Sigmoid colon (tissue), 7 donors: ENCODE measurements at places on chromosomes 12 and 14. TPM values are rescaled to one million over a fixed set of nuclear protein-coding genes. Genes with fewer than 3 reads are reported as not detected.

Gene SDR9C7
- total RNA-seq = not detected

DNA sequence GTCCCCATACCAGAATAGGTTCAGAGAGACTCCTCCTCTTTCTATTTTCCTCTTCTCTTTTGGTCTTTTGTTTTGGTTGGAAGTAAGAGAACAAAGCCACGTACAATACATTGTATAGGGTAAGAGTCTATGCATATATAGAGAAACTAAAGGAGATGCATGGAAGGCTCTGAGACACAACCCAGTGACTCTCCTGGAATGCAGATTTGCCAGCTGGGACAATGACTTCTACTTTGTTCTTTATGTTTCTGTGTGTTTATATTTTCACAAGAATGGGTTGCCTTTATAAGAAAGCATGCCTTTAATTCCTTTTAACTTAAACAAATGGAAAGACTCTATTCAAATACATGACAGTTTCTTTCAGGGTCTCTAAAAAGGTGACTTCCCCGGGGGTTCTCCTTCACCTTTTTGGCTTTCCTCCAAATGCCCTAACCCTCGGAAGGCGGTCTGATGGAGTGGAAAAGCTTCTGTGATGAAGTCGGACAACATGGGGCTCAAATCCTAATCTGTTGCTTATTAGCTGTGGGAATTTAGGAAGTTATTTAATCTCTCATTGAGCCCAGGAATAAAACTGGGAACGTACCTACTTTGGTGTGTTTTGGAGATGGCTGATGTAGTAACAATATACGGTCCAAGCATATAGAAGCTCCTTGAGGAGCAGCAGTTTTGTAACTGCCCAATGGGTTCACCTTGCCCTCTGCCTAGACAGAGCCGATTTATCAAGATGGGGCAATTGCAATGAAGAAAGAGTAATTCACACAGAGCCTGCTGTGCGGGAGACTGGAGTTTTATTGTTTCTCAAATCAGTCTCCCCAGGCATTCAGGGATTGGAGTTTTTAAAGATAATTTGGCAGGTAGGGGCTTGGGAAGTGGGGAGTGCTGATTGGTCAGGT is 9.1 kb upstream of the SERPINA1 start:
- DNase-seq = no peak

- DNase-seq = no peak
Observed at GRCh38 chr12:65325183-65325582, 46.7 kb downstream of the MSRB3 start.

DNA sequence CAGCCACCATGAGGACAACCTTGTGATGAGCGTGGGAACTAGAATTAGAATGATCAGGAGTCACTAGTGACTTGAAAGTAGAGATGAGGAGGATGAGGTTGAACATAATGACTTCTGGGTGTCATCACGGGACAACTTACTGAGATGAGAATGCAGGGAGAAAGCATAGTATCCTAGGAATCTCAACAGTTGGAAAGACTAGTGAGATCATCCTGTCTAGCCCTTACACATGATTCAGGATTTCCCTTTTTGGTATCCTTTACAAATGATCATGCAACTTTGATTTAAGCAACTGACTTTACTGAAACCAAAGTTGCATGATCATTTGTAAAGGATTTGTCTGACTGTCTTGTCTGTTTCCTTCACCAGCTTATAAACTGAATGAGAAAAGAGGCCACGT is 51.8 kb upstream of the HIF1A start:
- DNase-seq = no peak

- DNase-seq = no peak
Observed at GRCh38 chr12:32893458-32893857, 3.1 kb downstream of the PKP2 start.

GRCh38 chr14:100533656-100534485 is 53.3 kb downstream of the BEGAIN start:
- DNase-seq = peak; percentile 56
